Activated T-helper 17 cell treated with anti-CD3 and anti-CD28 coated beads, Interleukin-2, amount 50 U/mL, for 72 hours (primary cell): ENCODE measurements at places on chromosomes 7 and 10.
A peak's percentile ranks its signal among the peaks of the same experiment; 100 is the strongest.

GRCh38 chr7:16261654-16262053 lies 159.7 kb downstream of the CRPPA start:
- ATAC-seq: no peak

- ATAC-seq: no peak
These were observed 48.7 kb downstream of the NAMPT start for GRCh38 chr7:106236065-106236464.

DNA sequence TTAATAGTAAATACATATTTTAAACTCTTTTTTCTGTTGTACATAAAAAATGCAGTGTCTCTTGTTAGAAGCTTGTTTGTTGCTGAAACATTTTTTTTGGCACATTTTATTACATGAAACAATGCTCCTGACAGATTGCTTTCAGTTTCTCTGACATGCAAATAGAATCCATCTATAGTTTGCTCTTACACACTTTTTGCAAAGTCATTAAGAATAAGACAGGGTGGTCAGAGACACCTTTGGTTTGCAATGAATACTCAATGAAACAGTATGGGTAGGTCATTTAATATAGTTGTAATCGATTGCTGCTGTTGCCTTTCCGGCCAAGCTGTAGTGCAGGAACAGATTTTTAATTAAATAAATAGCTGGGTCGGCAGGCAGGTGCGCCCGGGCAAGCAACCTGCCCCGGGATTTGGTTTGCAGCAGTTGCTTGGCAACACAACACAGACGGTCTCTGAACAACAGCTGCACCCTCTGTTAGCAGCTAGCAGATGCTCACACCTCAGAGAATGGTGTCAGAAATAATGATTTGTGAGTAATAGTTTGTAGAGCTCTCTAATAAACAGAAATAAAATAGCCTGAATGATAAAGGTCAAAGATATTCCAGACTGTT lies 115.7 kb upstream of the CACNA2D1 start:
- ATAC-seq: no peak

GRCh38 chr7:12715372-12716133 lies 28.1 kb downstream of the ARL4A start:
- peak; percentile 75 for ATAC-seq

- no peak for ATAC-seq
These were observed 236.1 kb upstream of the BMPER start for GRCh38 chr7:33669251-33669670.

- ATAC-seq: no peak
These were observed 989.0 kb downstream of the GATA3 start for GRCh38 chr10:9043466-9043865.

DNA sequence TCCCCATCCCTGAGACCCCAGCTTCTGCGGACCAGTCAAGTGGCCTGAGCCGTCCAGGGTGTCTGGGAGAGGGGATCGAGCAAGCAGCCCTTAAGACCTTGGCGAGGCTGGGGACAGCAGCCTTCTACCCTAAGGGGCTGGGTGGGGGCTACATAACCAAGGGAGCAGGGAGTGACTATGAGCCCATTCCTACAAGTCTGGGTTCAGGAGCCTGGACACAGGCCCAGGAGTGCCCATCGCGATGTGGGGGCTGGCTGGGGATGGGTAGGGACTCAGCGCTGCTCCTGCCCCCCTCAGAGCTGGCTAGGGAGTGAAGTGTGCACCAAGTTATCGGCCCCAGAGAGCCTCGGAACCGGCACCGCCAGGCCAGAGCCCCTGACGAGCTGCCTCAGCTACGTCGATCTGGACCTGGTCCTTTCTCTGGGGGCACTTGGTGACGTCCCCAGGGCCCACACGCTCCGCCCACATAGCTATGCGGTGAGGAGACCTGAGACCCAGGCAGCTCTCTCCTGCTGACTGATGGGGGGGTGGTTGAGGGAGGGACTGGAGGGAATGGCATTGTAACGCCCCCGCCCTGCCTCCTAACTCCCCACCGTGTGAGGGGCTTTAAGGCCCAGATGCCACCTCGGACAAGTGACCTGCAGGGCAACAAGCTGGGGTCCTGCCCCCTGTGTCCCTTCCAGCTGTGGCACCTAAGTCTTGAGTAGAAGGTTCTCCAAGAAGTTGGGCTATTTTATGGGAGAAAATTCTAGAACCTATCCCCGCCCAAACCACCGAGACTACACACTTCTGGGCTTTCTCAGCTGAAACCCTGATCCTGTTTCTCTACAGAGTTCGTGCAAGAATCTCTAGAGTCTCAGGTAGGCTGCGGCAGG lies 2.5 kb downstream of the SAP25 start:
- no peak for ATAC-seq
